NCI-H748 treated with DMSO at 0.1 percent for 48 hours (cell line): ENCODE measurements at places on chromosomes 7 and 10.
A peak's percentile ranks its signal among the peaks of the same experiment; 100 is the strongest.

DNA sequence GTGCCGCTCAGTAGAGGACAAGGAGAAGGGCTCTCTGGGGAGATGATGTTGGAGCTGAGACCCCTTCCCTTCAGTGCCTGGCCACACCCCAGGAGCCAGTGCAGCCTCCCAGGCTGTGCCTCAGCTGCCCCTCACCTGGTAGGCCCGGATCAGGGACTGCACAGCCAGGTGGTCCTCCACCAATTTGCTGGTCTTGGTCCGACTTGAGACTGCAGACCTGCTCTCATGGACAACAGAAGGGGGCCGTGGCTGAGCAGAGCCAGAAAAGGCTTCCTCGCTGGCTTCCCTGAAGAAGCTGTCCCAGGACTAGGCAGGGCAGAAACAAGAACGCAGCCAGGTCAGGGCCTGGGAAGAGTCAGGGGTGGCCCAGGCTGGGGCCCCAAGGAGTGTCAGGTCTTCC lies 5.5 kb downstream of the OGDHL start:
- no peak for DNase-seq

GRCh38 chr7:2242541-2243429 lies 759 bp downstream of the NUDT1 start:
- DNase-seq: no peak

DNA sequence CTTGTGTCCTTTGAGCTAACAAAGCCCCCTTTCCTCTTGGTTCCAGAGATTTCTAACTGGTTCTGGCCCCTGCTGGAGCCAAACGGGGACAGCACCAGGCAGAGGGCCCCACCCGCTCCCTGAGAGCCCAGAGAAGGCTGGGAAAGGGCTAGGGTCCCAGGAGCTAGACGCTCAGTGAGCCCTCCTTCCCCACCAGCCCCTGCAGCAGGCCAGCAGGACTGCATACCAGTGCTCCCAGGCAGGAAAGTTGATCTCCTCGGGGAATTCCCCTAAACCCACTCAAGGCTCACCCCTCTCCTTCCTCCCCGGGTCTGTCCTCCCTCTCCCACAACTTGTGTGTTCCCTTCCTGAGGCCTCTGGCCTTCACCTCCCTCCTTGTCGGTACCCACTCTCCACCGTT lies 47.7 kb downstream of the PAX2 start:
- no peak for DNase-seq

- DNase-seq: no peak
These were observed 379.7 kb upstream of the FOXK1 start for GRCh38 chr7:4302203-4302905.

DNA sequence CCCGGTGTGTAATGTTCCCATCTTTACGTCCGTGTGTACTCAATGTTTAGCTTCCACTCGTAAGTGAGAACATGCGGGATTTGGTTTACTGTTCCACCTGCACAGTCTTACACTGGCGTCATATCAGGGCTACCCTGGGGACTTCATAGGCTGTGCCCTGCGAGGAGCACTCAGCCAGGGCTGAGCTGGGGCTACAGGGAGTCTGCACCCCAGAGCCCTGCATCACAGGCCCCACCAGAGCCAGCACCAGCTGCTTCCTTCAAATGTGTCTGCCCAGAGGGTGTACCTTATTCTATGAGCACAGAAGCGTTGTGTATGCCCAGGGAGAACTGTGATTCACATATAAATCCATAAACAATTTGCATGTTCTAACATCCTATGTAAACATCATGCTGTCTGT lies 277.1 kb downstream of the TCERG1L start:
- no peak for DNase-seq

DNA sequence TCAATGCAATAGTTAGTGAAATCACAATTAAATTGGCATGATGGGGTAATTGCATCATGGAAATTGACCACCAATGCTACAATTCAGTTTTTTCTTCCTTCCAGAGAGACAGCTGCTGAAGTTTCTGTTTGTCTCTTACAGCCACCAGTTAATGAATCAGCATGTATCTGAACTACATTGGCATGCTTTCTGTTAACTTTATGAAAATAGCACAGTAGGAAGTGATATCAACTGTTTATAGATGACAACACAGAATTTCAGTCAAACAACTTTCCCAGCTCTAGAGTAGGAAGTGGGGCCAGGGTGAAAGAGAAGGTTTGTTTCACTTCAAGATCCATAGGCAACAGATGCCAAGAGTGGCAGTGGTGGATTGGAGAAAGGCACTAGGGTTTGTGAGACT lies 339.6 kb upstream of the VWC2 start:
- DNase-seq: no peak

DNA sequence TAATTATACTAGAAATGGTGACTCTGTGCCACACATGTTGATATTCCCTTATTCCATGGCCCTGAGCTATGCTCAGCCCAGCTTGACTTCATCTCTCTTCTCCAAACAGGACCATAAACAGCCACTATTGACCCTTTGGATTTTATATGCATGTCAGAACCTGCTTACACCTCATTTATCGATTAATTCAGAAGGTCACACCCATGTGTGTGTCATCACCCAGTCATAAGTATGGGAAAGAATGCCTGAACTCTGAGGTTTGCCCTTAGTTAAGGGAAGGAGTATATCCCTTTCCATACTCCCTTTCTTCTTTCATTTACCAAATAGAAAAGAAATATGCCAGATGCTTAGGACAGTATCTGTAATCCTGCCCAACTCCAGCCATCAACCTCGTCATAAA lies 602.3 kb downstream of the SORCS3 start:
- DNase-seq: no peak

DNA sequence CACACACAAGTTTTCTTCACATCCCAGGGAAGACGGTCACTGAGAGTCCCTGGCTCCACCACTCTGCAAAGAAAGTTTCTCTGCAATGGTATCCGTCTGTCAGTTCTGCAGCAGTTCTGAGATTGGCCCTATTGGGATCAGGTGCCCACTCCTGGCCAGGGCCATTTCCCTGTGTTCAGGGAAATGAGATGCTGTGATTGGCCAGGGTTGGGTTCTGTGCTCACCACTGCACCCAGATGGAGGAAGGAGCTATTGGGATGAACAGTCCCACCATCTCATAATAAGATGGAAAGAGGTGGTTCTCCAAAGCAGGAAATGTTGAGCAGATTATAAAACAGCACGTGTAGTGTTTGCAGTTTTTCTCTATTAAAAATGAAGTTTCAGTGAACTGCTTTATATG lies 13.3 kb upstream of the PIP4K2A start:
- DNase-seq: no peak

DNA sequence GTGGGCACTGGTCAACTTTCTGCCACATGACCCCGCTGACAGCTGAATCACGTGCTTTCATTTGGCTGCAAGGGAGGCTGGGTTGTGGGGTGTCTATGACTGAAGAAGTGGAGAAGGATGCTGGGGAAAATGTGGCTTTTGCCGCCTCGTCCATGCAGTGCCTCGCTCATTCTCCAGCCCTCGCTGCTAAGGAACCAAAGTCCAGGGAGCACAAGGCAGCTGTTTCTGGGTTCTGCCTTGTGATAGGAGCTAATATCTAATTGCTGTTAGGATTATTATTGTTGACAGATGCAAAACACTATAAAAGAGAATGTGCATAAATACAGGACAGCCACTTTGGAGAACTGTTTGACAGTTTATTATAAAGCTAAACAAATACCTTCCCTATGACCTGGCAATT lies 4.9 kb upstream of the CAMK2B start:
- DNase-seq: no peak

GRCh38 chr7:81308643-81309322 lies 389.9 kb upstream of the SEMA3C start:
- no peak for DNase-seq

DNA sequence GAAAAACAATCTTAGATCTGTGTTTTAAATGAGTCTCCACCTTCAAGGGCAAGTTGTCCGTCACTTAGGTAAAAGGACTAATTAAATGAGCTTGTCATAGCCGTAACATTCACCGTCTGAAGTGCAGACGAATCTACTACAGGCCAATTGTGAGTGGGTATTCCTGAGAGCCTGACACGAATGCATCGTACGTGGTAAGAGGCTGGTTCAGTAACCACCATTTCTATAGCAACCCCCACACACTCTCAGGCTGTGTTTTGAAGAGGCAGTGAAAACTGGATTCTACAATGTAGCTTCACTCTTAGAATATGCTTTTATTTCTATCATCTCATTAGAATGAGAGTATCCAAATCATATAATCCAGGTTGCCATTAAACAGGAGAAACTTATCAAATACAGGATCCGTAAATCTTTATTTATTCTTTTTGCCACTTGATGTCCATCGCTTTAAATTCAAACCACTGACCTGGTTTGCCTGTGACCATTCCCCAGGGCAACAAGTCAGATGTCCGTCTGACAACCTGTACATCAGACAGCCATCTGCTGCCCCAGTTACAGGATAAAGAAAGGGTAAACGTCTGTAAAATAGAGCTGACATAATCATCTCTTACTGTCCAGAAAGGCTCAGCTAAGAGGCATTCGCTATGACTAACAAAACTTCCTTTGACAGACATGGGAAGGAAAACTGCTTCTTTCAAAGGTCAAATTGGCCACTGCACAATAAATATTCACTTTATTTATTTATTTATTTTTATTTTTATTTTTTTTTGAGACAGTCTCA lies 70.3 kb upstream of the NMT2 start:
- no peak for DNase-seq

DNA sequence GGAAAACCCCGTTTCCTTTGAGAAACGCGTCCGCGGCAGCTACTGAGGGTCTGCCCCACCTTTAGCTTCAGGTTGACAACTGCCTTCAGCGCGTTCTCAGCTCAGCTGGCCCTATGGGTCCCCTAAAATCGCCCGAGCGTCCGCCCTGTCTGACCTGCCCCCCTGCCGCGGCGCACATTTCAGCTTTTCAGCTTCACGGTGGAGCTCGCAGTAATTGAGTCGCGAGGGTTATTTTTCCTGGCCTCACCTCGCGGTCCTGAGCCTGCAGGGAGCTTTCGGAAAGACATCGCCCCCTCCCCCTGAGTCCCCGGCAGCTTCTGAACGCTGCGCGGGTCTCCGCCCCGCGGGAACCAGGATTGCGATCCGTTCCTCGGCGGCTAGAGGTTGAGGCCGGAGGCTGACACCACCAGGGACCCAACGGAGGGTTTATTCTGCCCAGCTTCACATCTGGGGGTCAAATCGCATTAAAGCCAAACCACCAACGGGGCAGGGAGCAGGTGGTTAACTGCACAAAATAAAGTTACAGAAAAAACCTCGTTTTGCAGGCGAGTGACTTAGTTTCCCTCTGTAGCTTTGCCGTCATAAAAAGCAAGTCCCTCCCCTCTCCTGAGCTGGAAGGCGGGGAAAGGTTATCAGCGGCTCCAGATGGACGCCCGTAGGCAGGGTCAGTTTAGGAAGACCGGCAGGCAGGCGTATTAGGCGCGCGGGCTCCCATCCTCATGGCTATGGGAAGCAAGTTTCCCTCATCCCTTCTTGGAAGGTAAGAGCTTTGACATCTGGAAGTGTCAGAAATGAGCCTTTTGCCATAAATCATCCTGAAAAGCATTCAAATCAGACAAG lies 11.0 kb downstream of the TWIST1 start:
- no peak for DNase-seq

- no peak for DNase-seq
These were observed 73.8 kb downstream of the MRPL32 start for GRCh38 chr7:43006008-43006407.

DNA sequence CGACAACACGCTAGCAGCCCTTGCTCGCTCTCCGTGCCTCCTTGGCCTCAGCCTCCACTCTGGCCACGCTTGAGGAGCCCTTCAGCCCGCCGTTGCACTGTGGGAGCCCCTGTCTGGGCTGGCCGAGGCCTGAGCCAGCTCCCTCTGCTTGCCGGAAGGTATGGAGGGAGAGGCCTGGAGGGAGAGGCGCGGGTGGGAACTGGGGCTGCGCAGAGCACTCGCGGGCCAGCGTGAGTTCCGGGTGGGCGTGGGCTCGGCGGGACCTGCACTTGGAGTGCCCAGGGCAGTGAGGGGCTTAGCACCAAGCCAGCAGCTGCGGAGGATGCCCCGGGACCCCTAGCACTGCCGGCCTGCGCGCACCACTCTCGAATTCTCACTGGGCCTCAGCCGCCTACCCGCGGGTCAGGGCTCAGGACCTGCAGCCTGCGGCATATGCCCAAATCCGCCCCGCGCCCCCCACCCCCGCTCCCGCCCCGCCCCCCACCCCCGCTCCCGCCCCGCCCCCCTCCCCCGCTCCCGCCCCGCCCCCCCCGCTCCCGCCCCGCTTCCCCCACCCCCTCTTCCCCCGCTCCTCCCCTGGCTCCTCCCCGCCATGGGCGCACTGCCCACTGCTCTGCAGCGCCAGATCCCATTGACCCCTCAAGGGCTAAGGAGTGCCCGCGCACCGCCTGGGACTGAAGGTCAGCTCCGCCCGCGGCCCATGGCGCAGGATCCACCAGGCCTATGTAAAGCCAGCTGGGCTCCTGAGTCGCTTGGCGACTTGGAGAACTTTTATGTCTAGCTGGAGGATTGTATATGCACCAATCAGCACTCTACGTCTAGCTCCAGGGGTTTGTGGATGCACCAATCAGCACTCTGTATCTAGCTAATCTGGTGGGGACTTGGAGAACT lies 15.9 kb upstream of the ACBD5 start:
- no peak for DNase-seq

GRCh38 chr7:20211376-20211775 lies 5.8 kb downstream of the MACC1 start:
- no peak for DNase-seq

- DNase-seq: no peak
These were observed 1.5 kb downstream of the STOX1 start for GRCh38 chr10:68828833-68829232.

- peak; percentile 15 for DNase-seq
These were observed 160.5 kb upstream of the GHITM start for GRCh38 chr10:83978681-83979383.

- peak; percentile 24 for DNase-seq
These were observed 220.6 kb downstream of the FAM107B start for GRCh38 chr10:14554091-14554490.

- no peak for DNase-seq
These were observed 182.1 kb upstream of the NAMPT start for GRCh38 chr7:106466867-106467266.

DNA sequence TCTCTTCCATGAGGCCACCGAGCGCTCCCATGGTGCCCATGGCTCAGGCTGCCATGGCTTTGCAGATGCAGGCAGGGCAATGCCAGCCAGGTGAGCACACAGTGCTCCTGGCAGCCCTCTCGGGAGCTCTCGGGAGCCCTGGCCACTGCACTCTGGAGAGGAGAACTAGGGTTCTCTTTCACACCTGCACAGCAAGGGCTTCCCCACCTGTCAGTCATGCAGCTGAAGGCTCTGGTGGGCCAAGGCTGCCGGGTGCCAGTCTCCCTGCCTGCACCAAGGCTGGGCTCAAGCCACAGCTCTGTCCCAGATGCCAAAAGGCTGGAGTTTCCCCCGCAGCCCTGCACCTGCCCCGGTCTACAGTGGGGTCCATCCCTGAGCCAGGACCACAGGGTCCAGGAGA lies 32.6 kb downstream of the NUDT1 start:
- no peak for DNase-seq

- DNase-seq: no peak
These were observed 101.1 kb upstream of the TARP start for GRCh38 chr7:38374507-38374906.

GRCh38 chr7:136369225-136369624 lies 392.1 kb upstream of the MTPN start:
- DNase-seq: no peak

DNA sequence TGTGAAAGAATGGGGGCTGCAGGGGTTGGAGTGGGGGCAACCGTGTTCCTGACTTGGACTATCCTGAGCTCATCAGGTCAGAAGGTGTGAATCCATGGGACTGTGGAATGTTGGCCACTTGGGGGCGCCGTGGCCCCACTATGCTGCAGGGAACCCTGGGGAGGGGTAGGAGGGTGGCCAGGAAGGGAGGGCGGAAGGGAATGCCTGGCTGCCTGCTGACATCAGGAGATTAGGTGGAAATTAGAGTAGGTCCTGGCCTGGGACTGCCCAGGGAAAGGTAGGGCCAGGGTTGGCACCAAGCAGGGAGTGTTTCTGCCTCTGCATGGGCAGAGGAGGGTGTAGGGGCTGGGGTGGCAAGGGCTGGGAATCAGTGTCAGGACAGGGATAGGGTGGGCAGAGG lies 65.8 kb upstream of the PRSS58 start:
- no peak for DNase-seq
